ENCODE measurements at places on chromosomes 5 and 9.

DNA sequence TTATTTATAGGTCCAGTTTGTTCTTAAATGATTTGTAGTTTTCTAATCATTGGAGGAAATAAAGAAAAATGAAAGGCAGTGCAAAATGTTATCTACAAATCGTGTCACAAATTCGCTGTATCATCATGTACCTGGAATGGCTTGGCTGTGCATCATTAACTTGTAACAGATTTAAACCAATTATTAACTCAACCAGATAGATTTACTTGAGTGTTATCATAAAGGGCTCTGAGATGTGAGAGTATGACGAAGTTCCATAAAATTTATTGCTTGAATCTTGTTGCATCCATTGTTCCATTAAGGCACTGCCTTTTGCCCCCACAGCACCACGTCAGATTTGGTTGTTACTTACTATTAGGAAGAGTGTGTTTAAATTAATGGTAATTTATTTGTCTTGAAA, 23.5 kb downstream of the PCSK5 start:
- no peak for DNase-seq

DNA sequence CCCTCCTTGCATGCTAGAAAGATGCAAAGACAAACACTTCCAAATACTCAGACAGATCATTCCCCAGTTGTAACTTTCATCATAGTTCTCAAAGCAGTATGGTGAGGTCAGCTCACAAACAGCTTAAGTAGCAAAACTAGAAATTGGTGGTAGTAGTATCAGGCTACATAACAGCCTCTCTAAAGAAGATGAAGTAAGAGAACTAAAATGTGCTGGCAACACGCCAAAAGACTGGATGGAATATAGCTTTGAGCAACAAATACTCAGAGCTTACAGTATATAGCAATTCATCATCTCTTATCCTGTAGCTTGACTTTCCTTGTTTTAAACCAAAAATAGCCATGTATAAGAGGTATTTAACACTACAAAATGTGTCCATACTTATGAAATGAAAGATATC, 7.5 kb downstream of the PFDN1 start:
- peak; percentile 2 for DNase-seq

- DNase-seq: no peak
Observed at GRCh38 chr9:129756191-129756590, 3.3 kb upstream of the PTGES start.

- no peak for DNase-seq
Observed at GRCh38 chr5:6900247-6901227, 187.3 kb downstream of the TENT4A start.

DNA sequence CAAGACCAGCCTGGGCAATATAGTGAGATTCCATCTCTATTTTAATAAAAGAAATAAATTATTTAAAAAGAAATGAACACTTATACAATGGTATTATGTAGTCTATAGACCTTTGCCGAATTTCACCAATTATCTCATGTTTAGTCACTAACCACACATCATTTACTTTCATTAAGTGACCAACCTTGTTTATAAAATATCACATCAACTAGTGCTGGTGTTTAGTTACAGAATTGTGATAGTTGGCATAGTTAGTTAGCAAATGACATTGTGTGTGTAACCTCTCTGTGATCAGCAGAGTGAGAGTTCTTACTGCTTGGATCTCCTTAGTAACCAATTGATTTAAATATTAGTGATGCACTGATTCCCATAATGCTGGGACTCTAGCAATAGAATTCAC, 71.8 kb downstream of the PRR16 start:
- DNase-seq: no peak

- no peak for DNase-seq
Observed at GRCh38 chr5:68543212-68543611, 327.7 kb downstream of the PIK3R1 start.

- DNase-seq: no peak
Observed at GRCh38 chr9:75175395-75175794, 87.1 kb downstream of the OSTF1 start.

GRCh38 chr5:117425163-117425562, 850.5 kb upstream of the SEMA6A start:
- no peak for DNase-seq

DNA sequence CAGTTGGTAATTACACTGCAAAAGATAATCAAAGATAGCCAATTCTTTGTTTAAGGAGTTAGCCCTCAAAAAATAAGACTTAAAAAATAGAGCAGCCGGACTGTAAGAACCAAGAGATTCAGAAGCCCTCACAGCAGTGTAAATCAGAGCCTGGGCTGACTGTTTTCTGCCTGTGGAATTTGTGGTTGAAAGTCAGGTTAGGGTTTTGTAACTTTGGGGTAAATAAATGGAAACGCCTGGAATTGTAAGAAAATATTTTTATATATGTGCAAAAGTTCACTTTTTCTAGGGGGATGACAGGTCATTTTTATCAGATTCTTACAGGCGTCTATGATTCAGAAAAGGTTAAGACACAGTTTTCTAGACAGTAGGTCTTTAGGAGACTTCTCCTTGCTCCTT, 35.6 kb downstream of the KLHL3 start:
- DNase-seq: no peak

GRCh38 chr5:158499075-158499891, 600.4 kb downstream of the EBF1 start:
- no peak for DNase-seq

GRCh38 chr9:117164512-117164911, 250.3 kb downstream of the ASTN2 start:
- DNase-seq: no peak

DNA sequence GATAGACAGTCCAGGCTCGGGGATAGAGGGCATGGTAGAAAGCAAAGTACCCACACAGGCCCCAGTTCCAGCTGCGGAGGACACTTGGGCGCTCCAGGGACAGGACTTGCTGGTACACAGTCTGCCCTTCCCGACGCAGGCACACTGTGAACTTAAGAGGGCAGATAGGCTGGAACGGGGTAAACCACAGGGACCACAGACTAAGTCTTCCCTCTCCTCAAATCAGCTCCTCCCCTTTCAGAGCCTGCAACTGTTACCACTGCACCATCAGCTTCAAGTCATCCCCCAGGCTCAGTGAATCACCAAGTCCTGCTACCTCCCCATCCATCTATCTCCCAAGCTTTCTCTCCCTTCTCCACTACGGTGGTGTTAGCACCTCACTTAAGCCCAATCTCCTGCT, 7.3 kb downstream of the GBA2 start:
- no peak for DNase-seq

GRCh38 chr5:106766916-106767315, 903.8 kb downstream of the EFNA5 start:
- no peak for DNase-seq

DNA sequence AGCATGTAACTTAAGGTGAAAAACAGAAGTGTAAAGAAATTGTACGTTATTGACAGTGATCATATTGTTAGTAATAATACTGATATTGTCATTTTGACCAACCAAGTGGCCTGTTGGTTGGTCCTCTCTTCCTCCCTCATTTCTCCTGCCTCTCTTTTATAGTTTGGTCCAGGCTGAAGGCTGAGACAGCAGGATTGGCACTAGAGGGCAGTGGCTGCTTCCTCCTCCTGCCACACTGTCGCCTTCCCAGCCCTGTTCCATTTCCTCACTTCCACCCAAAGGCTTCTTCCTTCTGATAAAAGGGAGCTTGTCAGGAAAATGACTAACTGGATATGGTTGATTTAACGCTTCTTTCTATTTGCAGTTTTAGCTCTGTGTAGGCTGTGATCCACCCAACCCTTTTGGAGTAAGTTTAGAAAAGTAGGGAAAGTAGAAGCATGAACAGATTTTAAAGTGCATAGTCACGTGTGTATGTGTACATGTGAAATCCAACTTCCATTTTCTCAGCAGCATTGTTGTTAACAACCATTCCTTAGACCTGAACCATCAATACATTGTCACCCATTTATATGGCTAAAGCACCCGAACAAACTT, 35.6 kb downstream of the PTCD2 start:
- DNase-seq: no peak

- no peak for DNase-seq
Observed at GRCh38 chr5:141517880-141518617, 29.2 kb downstream of the PCDHGC5 start.
